Substantia nigra (tissue), 51 donors: ENCODE measurements at places on chromosomes 4 and X.

DNA sequence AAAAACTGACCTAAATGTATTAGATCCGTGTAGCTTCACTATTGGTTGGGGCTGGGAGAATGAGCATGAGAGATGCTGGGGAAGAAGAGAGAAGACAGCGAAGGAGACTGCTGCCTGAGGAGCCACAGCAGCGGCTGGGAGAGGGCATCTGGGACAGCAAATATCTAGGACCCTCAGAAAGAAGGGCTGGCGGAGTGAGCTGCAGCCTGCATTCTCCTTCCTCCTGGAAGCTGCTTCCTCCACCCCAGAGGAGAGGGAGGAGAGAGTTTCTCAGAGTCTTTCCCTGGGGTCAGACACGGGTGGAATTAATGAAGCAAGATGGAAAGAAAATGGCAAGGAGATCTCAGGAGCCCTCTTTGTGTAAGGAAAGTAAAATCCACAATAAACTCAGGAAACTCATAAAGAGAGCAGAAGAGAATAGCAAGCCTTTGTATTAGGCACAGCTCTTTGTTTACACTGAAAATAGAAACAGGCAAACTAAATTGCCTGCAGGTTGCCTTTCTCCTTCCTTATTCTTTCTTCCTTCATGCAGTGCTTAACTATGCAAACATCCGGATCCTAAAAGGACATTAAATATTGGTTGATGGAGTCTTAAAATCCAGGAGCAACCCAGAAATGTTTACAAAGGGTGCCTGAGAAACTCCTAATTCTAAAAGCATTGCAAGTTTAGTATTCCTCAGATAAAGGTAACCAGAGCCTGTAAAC, 130.3 kb upstream of the GALNT7 start:
- DNase-seq = no peak

GRCh38 chr4:78784236-78784865, 8.2 kb downstream of the BMP2K start:
- no peak for DNase-seq

DNA sequence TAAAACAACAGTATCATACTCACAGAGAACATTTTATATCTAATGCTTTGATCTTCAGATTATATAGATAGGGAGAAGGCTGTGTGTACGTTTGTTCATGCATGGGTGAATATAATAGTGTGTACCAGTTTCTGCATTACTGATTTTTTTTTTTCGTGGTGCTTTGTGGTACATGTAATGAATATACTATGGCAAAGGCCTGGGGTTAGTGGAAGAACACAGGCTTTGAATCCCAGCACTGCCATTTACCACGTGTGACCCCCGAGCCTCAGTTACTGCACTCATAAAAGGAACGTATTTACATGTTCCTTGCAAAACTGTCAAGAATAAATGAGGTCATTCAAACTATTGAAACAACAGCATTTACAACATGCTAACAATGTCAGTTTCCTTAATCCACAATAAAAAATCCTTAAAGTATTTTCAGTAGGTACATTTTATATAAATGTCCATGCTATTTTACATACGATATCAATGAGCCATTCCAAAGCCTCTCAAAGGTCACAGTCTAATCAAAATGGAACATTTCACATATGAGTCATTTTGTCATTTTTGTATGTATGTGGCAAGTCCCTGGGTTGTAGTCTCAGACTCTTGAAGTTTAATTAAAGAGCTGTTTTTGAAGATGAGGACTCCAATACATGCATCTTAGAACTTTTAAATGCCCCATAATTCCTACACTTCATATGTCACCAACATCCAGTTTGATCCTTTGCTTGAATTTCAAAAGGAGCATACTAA, 242.8 kb downstream of the PPP3CA start:
- DNase-seq = no peak

GRCh38 chr4:99655308-99656081, 2.1 kb downstream of the C4orf54 start:
- DNase-seq = no peak

DNA sequence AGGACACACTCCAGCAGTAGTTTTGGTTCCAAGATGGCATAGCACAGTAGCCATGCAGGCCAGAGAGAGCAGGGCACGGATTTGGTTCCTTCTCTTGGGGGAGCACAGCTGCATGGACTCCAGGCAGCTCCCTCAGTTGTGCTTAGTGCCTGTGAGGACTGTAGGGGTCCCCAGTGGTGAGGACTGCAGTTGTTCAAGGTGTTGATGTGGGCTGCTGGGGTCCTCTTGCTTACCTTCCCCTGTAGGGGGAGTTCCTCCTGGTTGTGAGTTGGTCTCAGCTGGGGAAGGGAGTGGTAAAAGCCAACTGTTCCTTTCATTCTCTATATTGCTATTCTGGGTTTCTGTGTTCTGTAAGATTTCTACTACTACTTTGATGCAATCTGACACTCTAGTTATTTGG, 606.5 kb downstream of the MAGEB5 start:
- DNase-seq = no peak

DNA sequence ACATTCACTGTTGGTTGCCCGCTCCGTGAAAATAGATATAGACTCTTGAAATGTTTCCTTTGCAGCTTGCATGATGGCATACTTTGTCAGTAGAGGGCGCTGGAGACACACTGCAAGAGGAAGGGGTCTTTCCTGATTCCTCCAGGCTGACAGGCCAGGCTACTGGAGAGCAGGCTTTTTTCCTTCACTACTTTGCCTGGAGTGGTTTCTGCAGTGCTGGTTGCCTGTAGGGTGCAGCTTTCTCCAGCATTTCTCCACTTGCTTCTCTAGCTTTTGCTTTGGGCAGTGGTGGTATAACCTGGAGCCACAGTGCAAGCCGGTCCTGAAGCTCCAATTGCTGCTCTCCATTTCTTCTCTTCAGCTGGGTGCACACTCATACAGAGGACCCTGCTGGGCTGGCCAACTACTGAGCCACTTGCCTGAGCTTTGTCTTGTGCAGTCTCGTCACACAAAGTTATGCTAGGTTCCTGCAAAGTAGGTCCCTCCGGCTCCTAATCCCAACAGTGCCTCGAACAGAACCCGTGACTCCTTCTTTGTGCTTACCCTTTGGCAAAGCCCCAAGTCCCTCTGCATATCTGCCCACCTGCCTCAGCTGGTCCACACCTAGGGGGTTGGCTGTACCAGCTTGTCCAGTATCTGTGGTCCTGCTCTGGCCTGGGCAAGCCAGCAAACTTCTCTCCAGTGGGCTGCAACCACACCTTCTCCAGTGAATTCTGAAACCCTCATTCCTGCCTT, 46.3 kb downstream of the RASSF6 start:
- DNase-seq = peak; percentile 35

GRCh38 chrX:16772460-16772859, 13.8 kb upstream of the TXLNG start:
- no peak for DNase-seq

GRCh38 chr4:577499-578450, 1.7 kb upstream of the TMEM271 start:
- no peak for DNase-seq

DNA sequence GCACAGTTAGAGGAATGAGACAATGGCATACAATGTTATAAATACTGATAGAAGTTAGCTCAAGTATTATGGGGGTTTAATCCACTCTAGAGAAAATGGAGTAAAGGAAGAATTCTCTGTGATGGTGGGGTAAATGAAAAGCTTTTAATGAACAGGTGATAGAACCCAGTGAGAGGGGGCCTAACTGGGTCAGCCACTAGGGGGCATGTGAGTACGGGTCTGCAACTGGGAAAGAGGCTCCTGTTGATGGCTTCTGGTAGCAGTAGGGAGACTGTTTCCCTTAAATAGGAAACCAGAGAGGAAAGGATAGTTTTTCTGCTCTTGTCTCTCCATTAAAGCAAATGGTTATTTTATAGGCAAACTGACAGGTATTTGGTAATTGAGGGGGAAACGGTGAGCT, 132.8 kb upstream of the GPR101 start:
- no peak for DNase-seq

- DNase-seq = no peak
Measured at GRCh38 chr4:17760626-17761025, 20.8 kb downstream of the FAM184B start.

DNA sequence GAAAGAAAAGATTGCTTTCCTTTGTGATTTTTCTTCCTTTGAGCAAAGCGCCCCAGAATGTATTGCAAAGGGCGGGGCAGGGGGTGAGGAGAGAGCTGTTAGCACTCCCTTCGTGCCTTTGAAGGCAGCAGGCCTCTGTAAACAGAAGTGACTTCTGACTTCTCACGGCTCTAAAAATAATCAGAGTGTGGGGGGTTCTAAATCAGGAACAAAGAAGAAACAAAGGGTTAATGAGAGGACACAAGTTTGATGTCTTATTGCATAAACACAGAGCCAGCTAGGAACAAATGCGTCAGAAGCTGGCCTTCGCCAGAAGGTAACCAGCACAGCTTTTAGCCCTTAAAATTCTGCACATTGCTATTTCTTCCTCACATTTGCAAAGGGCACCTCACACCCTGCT, 626.2 kb downstream of the MID1IP1 start:
- DNase-seq = no peak

DNA sequence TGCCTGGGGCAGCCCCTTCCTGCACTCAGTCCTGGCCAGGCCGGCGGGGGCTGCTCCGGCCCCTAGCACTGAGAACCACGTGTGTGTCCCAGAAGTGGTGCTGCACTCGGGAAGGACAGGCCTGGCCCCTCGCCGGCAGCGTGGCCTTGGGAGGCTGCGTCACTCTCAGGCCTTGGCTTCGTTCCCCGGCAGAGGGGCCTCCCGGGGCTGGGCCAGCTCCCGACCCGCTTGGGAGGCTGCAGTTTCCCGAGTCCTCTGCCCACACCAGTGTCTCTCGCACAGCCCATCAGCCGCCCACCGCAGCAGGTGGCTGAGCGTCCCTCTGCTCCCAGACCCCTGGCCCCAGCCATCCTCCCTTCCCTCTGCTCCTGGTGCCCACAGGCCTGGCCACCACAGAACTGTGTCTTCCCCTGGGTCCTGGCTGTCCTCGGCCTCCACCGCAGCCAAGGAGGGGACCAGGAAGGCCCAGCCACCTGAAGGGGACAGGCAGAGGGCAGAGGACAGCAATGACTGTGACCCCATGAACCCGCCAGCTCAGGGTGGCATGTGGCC, 10.9 kb upstream of the CPLX1 start:
- no peak for DNase-seq

GRCh38 chrX:85859426-85859825, 187.9 kb downstream of the CHM start:
- no peak for DNase-seq

- DNase-seq = no peak
Measured at GRCh38 chr4:73817341-73817740, 19.1 kb upstream of the CXCL6 start.

- no peak for DNase-seq
Measured at GRCh38 chr4:107546638-107547037, 173.4 kb downstream of the PAPSS1 start.

- no peak for DNase-seq
Measured at GRCh38 chr4:150411520-150411919, 170.4 kb upstream of the MAB21L2 start.

DNA sequence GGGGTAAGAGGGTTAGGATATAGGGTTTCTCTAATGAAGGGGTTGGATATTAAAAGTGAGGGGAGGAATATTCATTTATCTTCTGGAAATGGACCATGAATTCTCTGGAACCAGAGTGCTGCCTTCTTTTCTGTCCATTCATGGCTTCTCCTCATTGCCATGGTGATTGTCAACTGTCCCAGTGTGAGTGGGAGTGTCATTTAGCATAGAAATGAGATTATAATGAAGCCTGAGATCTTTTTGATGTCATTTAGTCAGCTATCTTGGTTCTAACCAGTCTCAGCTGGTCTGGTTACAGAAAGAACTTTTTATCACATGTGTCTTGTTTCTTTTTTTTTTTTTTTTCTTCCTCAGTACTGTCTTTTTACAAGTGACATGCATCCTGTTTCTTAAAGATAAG, 497.3 kb upstream of the PITX2 start:
- no peak for DNase-seq

- DNase-seq = no peak
Measured at GRCh38 chr4:109078724-109079123, 223.7 kb downstream of the COL25A1 start.

- no peak for DNase-seq
Measured at GRCh38 chr4:146525754-146526153, 4.0 kb upstream of the SLC10A7 start.

DNA sequence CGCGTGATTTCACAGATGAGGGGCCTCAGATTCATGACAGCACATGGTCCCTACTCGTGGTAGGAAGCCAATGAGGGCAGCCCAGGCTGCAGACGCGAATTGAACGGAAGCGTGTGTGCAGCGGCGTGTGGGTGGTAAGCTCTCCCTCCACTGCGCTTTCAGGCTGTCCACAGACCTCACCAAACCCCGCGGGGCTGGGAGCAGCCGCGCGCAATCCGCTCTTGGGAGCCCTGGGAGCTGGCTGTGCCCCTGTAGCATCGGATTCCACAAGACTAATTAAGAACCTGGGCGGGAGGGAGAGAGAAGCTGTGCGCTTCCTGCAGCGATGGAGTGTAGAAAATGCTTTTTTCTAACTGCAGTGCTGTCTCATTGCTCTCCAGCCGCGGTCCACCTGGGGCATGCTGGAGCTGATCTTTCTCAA, 134.9 kb downstream of the STOX2 start:
- DNase-seq = no peak

DNA sequence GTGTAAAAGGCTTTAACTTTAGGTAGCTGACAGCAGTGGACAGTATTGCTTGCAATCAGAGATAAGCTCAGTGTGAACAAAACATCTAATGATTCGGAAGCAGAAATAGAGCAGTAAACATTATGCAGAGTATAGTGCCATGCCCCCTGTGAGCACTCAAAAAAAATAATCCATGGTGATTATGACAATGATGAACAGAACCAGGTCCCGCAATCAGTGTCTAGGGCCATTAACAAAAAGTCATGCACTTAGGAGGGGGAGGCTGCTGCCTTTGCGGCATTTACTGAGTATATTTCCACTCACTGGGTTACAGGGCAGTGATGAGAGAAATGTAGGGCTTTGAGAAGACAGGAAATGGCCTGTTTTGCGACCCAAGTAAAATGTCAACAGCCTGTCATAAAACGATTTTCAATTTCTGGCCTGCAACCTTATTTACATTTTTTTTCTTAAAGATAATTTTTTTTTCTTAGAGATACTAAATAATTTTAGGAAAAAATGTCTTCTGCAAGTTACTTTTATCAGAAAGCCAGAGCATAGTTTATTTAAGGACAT, 27.3 kb upstream of the NEIL3 start:
- DNase-seq = no peak

DNA sequence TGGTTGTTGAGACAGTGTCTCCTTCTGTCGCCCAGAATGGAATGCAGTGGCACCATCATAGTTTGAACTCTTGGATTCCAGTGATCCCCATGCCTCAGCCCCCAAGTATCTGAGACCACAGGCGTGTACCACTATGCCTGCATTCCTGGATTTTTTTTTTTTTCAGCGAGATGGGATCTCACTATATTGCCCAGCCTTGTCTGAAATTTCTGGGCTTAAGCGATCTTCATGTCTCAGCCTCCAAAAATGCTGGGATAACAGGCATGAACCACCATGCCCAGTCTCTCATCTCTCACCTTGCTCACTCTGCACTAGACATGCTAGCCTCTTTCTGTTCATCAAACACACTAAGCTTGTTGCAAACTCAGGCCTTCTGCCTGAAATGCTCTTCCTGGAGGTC, 104.1 kb downstream of the UBE2K start:
- DNase-seq = no peak

- peak; percentile 42 for DNase-seq
Measured at GRCh38 chrX:20067709-20068561, 48.8 kb downstream of the MAP7D2 start.

- DNase-seq = no peak
Measured at GRCh38 chr4:4462970-4463369, 76.1 kb downstream of the NSG1 start.

- no peak for DNase-seq
Measured at GRCh38 chr4:150624055-150624454, 42.1 kb downstream of the MAB21L2 start.
